ENCODE measurements at places on chromosomes 7 and 10. TPM values are rescaled to one million over a fixed set of nuclear protein-coding genes. Genes with fewer than 3 reads are reported as not detected.

DNA sequence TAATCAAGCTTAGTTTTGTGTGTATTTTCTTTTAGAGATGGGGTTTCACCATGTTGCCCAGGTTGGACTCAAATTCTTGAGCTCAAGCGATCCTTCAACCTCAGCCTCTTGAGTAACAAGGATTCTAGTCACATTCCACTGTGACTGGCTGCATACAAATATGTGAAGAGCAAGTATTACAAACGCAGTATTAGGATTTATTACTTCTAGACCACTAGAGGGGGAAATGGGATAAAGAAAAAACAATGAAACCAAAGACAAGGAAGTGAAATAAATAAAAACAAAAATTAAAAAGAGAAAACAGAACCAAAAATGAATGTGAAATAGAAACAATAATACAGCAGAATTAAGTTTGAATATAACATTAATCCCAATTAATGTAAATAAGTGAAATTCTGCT is 308.7 kb downstream of the ANKRD30A start:
- H3K36me3 ChIP-seq = no peaks in the 10 kb centered on the region
- no peaks in the 10 kb centered on the region for H3K27me3 ChIP-seq

DNA sequence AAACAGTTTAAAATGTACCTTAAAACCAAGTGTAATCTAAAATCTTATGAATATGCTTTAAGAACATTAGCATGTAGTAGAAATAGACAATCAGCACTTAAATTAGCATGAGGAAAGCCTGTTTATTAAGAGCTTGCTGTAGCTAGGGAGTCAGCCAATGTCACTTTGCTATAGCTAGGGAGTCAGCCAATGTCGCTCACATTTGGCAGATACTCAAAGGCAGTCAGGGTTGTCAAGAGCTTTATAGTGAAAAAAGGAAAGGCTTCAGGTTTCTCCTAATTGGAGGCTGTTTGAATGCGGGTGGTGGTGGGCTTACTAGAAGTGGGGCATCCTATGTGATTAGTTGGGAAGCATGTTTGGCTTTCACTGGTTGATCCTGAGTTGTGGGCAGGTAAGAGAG is 226.2 kb upstream of the DGKB start:
- H3K4me3 ChIP-seq = no peak overlapping the region
- no peaks in the 10 kb centered on the region for H3K27me3 ChIP-seq
- no peaks in the 10 kb centered on the region for H3K4me1 ChIP-seq

Gene FOXP2
- 11.8 TPM for total RNA-seq

GRCh38 chr10:21069278-21069677 is 172.2 kb upstream of the NEBL start:
- H3K4me3 ChIP-seq = no peak overlapping the region
- H3K27me3 ChIP-seq = no peaks in the 10 kb centered on the region
- H3K36me3 ChIP-seq = no peaks in the 10 kb centered on the region
- H3K4me1 ChIP-seq = no peaks in the 10 kb centered on the region
- no peak overlapping the region for H3K27ac ChIP-seq

GRCh38 chr7:45188736-45189135 is 31.1 kb downstream of the RAMP3 start:
- H3K4me1 ChIP-seq = no peaks in the 10 kb centered on the region
- no peak overlapping the region for H3K27ac ChIP-seq
- no peak for DNase-seq
- H3K4me3 ChIP-seq = no peak overlapping the region
- no peaks in the 10 kb centered on the region for H3K27me3 ChIP-seq

GRCh38 chr7:120272701-120273475 is at the start of gene KCND2:
KCND2 (plus strand) TSS chr7:120273175.
- H3K27me3 ChIP-seq = no peaks in the 10 kb centered on the region
- no peak within 1 kb of the TSS for H3K27ac ChIP-seq
- H3K4me1 ChIP-seq = no peaks in the 10 kb centered on the region
- no peaks in the 10 kb centered on the region for H3K36me3 ChIP-seq
- no peak for DNase-seq

- no peaks in the 10 kb centered on the region for H3K27me3 ChIP-seq
- no peaks in the 10 kb centered on the region for H3K36me3 ChIP-seq
- DNase-seq = no peak
- no peaks in the 10 kb centered on the region for H3K4me1 ChIP-seq
- no peak overlapping the region for H3K27ac ChIP-seq
- no peak overlapping the region for H3K4me3 ChIP-seq
Observed at GRCh38 chr10:29379208-29379607, 90.3 kb downstream of the LYZL1 start.

Gene CYP2C18
- not detected for total RNA-seq

Gene PON3
- 3.3 TPM for total RNA-seq

DNA sequence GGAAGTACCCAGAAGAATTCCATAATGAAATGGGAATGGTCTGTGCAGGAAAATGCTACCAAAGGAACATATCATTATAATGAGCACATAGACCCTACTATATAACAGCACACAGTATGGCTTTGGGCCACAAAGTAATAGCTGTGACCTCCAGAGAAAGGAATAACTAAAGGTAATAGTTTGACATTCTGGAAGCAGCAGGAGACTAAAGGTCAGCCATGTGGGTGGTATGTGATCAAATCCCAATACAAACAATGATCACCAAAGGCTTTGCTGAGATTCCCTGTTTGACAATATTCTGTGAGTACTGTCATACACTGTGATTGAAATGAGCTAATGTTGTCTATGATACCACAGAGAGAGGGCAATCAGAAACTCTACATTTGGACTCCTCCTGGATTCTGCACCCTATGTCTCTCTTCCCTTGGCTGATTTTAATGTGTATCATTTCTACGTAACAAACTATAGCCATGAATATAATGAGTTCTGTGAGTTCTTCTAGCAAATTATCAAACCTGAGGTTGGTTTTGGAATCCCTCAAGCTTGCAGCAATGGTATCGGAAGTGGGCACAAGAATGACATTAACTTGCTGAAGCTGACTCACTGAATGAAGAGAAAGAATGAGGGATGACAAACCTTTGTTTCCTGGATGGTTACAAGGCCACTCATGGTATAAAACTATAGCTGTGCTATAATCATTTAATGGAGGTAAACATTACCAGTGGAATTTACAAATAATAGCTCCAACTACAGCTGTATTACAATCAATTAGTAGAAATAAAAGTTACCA is 99.6 kb downstream of the JMJD1C start:
- no peak for DNase-seq
- no peaks in the 10 kb centered on the region for H3K4me1 ChIP-seq
- no peaks in the 10 kb centered on the region for H3K27me3 ChIP-seq
- H3K4me3 ChIP-seq = no peak overlapping the region
- no peaks in the 10 kb centered on the region for H3K36me3 ChIP-seq

DNA sequence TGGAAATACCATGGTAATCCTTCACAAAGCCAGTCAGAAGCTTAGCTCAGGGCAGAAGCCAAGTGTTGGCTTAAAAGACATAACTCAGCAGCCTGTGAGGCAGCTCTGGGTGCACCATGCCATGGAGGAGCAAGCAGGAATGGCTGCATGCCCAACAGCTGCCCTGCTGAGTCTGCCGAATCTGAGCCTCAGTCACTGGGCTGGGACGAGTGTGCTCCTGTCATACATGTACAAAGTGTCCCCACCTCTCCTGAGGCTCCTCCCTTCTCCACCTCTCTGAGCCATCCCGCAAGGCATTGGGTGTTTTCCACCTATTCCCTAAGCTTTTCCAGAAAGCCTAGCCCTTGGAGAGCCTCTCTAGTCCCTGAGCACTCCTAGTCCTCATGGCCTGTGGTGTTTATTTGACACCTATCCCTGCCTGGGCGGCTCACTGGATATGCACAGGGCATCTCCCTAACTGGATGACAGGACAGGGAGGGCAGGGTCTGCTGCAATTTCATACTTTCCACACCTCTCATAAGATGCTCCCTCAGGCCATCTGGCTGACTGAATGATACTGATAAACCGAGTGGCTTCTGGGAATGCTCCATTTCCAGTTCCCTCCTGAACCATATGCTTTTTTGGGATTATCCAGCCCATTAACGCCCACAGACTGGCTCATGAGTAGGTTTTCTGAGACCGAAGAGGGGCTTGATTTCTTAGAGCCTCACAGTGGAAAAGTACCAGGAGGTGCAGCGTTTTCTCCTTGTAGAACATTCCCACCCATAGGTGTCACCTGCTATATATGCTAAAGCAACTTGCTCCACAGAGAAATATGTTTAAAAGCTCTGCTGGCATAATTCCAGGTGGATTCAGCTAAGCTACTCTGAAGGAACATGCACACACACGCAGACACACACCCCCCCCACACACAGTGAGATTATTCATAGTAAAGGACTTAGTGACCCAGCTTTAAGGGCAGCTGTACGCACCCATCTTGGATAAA is 199.3 kb downstream of the SNX10 start:
- no peaks in the 10 kb centered on the region for H3K4me1 ChIP-seq
- H3K27ac ChIP-seq = no peak overlapping the region
- no peak overlapping the region for H3K4me3 ChIP-seq
- no peaks in the 10 kb centered on the region for H3K27me3 ChIP-seq
- DNase-seq = no peak

DNA sequence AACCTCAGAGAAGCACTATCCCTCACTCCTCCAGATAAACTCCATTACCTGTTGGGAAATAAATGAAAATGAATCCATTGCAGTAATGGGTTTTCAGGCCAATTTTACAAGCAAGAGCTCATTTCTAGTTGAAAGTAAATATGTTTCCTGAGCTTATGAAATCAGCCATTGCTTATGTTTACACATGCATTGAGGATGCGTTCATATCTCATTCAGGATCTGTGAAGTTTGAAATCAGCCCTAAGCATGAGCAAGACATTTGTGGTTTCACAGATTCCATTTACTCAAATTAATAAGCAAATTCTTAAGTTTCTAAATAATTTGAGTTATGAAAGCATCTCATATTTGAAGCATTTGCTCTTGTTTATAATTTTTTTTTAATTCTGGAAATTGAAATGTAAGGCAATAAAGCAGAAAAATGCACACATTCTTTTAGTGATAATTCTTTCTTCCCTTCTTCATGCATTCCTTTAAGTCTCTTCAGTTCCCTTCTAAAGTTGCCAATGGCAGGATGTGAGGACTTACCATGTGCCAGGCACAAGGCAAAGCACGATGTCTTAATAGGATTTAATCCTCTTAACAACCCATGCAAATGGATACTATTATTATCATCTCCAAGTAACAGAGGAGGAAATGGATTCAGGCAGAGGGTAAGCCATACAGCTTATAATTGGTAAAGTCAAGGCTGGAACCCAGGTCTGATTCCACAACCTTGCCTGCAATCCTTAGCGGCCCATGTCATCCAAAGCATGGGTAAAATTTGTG is 35.0 kb upstream of the CTTNBP2 start:
- H3K27ac ChIP-seq = no peak overlapping the region
- no peak overlapping the region for H3K4me3 ChIP-seq
- DNase-seq = no peak
- H3K27me3 ChIP-seq = no peaks in the 10 kb centered on the region
- H3K4me1 ChIP-seq = no peaks in the 10 kb centered on the region
- H3K36me3 ChIP-seq = no peaks in the 10 kb centered on the region

Gene FOXI2
- not detected for total RNA-seq

DNA sequence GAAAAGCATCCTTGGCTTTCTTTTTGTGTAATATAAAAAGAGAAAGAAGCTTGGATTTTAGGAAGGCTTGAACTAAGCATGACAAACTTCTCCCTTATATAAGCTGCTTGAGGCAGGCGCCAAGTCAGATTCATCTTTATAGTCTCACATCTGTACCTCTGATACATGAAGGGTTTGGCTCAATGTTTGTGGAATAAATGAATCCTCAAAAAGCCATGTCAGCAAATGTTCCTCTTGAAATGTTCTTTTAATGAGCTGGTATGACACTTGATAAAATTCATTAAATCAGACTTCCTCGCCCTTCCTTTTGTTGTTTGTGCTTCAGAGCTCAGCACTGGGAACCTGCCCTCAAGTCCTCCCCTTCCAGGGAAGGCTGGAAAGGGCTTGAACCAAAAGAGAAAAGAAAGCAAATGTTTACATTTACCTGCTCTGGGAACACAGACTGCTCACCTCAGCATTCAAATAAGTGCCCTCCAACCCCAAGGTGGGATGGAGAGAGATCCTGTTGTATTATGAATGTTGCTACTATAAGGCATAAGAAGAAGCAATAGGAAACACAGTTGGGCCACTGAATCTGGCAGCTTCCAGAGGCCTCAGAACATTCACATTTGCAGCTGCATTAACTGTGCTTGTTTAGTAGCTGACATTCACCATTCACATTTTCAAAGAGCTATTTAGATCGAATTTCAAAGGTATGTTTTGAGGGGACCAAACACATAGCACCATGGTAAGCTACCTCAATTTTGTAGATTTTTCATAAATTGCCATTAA is 212.6 kb downstream of the CACNA2D1 start:
- no peaks in the 10 kb centered on the region for H3K36me3 ChIP-seq
- no peaks in the 10 kb centered on the region for H3K4me1 ChIP-seq
- H3K4me3 ChIP-seq = no peak overlapping the region
- no peak overlapping the region for H3K27ac ChIP-seq
- DNase-seq = no peak
- no peaks in the 10 kb centered on the region for H3K27me3 ChIP-seq

- no peaks in the 10 kb centered on the region for H3K36me3 ChIP-seq
- DNase-seq = no peak
- H3K4me3 ChIP-seq = no peak overlapping the region
- H3K4me1 ChIP-seq = no peaks in the 10 kb centered on the region
Observed at GRCh38 chr7:47816647-47817046, 131.6 kb downstream of the PKD1L1 start.

DNA sequence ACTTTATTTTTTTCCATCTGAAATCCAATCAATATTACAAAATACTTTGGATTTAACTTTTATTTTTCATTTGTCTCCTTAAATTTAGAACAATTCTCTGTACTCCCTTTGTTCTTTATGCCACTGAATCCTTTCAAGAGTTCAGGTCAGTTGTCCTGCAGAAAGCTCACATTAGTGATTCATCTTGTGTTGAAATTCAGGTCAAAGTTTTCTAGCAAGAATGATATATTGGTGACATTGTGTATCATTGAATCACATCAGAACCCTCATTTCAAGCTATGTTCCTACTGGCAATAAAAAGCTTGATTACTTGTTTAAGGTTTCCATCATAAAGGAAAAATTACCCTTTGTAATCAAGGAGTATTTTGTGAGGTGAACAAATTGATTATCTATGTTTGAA is 378.8 kb upstream of the STEAP1 start:
- H3K36me3 ChIP-seq = no peaks in the 10 kb centered on the region
- H3K27me3 ChIP-seq = no peaks in the 10 kb centered on the region
- no peak overlapping the region for H3K4me3 ChIP-seq
- H3K27ac ChIP-seq = no peak overlapping the region
- no peaks in the 10 kb centered on the region for H3K4me1 ChIP-seq

All from tibial nerve (tissue), 4 donors.